ENCODE measurements at places on chromosomes 12 and 14.

DNA sequence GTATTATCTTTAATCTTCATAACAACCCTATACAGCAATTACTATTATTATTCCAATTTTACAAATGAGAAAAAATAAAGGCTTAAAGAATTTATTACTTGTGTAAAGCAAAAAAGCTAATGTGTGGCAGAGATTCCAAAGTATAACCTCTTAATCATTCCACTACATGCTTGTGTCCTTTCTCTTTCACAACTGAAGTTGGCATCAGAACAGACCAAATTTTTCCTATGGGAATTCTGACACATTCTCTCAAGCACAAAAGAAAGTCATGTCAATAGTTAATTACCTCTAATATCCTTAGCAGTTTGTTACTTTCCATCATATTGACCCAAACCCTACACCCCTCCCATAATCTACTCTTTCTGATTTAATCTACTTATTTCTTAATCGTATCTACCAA, 86.7 kb downstream of the BCL2L14 start:
- DNase-seq, result no peak

DNA sequence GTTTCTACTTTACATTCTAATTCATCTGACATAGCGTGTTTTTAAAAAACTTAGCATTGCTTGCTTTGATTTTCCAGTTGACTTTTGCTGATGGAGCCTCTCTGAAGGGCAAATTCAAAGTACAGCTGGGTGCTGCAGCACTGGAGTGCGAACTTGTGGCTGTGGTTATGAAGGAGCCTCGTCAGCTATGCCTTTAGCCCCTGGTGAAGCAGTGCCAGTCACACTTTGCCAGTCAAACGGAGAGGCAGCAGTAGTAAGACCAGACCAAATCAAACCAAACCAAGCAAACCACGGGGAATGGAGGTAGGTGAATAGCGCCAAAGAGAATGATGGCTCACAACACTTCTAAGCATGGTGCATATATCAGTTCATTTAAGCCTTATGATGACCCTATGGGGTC, 15.1 kb upstream of the SLC38A2 start:
- peak; percentile 70 for DNase-seq

DNA sequence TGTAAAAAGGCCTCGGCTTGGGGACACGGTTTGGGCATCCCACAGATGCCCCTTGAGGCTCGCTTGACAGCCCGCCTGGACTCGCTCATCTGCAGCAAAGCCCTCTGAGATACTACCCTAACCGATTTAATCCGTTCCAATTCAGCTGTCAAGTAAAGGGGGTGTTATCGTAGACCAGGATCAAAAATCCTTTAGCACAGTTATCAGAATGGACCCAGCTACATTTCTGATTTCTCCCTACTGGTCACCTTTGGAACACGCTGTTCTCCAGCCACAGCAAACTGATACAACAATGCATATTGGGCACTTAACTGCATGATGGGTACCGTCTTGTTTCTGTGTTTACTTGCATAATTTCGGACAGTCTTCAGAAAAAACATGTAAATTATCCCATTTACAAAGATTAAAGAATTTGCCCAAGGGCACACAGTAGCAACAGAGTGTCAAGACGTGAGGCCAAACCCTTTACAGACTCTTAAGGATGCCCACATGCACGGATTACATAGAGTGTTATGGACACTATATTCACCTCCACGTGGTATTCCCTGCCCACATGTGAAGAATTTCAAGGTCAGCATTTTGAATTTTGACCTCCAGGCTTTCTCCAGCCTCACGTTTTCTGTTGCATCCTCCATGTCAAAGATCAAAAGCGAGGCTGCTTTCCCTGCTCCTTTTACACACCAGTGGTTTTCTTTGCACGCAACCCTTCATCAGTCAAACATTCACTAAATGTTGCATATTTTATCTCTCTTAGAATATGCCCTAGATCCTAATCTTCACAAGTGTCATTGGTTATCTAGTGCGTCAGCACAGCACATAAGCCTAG, 3.2 kb upstream of the DUSP6 start:
- DNase-seq, result no peak

DNA sequence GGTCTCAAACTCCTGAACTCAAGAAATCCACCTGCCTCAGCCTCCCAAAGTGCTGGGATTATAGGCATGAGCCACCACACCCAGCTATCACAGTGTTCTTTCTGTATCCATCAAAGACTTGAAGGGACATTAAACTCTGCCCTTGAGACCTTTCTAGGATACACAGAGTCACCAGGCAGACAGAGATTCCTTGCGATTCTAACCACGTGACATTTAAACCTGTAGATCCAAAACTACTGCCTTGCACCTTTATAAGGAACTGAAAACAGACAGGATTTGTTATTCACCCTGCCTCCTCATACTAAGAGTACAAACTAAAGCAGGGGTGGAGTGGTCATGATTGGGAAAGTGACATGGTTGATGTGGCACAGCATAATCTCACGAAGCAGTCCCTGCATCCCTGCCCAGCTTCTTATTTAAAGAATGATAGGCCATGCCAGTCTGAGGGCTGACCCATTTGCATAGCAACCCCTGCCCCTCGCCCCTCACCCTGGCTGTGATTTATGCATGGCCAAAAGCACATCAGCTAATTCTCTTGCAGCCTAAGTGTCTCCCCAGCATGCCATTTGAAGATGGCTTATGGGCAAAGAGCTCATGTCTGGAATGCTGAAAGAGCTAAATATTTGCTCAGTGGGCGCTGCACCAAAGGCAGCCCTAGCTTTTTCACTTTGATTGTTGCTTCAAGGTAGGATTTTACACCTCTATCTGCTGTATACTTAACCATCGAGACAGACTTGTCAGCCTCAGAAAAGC, 43.2 kb upstream of the MYBPC1 start:
- no peak for DNase-seq

- no peak for DNase-seq
These were observed 68.8 kb downstream of the GALNT16 start for GRCh38 chr14:69328765-69329164.

DNA sequence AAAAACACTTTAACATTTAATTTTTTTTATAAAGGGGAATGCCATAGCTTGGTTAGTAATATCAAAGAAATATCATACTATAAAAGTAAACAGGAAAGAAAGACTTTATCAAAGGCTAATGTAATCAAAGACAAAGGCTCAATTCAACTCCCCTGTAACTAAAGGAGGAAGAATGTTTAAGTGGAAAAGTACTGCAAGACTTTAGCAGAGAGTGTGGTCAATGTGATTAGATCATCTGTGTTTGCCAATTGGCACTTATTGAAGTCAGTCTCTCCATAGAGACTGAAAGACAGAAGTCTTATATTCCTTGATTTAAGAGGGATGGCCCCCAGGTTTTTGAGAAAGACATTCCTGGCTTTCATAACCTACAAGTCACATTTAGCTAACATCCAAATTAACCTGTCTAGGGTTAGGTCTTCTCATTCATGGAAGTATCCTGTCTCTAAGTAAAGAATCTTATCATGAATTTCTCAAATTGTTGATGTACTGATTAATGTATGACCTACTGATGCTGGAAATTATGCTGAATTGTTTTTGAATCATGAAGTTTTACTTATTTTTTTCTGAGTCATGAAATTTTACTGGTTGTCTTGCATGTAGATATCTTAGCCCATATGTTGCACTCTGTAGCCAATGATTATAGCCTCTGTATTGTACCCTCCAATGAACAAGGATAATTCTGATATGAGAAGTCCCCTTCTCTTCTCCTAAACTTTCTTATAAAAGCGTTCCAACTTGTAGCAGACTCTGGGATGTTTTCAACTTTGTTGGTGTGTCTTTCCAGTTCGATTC, 65.4 kb downstream of the ATXN7L3B start:
- DNase-seq, result no peak

- no peak for DNase-seq
These were observed 15.9 kb downstream of the FAM181A start for GRCh38 chr14:93943052-93943451.

GRCh38 chr12:131525795-131526508, 184.9 kb upstream of the SFSWAP start:
- no peak for DNase-seq

GRCh38 chr12:25556153-25556552, 3.1 kb upstream of the LMNTD1 start:
- DNase-seq, result no peak

DNA sequence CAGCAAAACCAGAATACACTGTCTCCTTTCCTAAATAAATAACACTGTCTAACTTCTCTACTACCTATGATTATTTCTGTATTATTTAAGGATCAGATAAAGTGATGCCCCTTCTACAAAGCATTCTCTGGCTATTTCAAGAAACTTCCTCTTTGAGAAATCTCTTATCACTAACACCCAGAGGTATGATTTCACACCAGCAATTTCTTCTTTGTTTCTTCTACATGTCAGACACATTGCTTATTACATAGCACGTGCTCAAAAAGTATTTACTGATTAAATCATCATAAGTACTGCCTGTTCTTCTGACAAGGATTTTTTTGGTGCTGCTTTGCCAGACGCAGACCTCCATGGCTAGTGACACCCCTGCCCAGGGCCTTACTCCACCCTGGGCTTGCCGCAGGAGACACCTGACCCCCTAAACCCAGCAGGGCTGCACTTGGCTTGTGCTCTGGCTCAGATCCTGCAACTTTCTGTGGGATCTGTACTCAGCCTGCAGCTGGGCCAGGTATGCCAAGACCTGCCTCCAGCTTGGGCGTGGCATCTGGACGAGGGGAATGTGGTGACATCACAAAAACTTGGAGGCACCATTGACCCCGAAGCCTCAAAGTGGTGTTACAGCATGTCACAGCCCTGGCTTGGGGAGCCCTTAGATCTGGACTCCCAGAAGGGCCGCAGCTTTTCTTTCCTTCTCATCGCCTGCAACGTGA, 15.4 kb upstream of the HIGD1C start:
- DNase-seq, result no peak

DNA sequence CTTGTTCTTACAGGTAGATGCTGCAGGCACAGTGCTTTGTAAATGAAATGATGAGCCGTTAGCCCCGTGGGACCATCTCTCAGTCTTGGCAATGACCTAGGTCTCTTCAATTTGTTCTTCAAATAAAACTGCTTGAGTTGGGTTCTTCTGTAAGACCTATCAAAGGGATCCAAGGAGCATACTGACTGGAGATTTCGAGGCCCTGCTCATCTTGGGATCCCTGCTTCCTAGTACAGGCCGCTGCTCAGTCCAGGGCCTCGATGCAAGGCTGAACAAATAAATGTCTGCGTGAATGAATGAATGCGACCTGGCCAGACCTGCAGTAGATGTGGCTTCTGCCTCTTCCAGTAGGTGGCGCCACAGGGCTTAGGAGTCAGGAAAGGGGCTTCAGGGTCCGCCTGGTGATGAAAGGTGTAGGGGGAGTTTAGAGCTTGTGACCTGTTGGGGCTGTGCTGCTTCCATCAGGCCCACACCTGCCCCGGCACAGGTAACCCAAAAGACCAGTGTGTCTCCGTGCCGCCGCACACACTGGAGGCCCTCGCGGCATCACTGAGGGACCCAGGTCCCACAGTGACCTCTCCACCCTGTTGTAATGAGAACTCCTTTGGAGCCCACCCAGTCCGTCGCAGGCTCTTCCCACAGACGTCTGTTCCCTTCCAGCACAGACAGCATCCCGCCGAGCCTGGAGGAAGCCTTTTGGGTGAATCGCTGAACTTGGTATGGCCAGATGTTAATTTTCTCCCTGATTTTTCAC, 4.4 kb downstream of the CACNA1C start:
- peak; percentile 53 for DNase-seq

GRCh38 chr14:23294734-23295561, 7.7 kb downstream of the PPP1R3E start:
- peak; percentile 57 for DNase-seq

DNA sequence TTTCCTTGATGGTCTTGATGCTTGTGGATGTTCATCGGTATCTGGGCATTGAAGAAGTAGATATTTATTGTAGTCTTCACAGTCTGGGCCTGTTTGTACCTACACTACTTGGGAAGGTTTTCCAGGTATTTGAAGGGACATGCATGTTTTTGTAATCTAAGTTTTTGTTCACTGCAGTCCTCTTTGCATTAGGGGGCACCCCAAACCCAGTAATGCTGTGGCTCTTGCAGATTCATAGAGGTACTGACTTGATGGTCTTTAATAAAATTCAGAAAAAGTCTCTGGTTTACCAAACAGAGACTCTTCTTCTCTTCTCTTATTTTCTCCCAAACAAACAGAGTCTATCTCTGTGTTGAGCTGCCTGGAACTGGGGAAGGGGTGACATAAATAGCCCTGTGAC, 150.9 kb upstream of the SLC16A7 start:
- DNase-seq, result no peak

GRCh38 chr14:53391156-53391555, 238.0 kb upstream of the DDHD1 start:
- DNase-seq, result no peak

DNA sequence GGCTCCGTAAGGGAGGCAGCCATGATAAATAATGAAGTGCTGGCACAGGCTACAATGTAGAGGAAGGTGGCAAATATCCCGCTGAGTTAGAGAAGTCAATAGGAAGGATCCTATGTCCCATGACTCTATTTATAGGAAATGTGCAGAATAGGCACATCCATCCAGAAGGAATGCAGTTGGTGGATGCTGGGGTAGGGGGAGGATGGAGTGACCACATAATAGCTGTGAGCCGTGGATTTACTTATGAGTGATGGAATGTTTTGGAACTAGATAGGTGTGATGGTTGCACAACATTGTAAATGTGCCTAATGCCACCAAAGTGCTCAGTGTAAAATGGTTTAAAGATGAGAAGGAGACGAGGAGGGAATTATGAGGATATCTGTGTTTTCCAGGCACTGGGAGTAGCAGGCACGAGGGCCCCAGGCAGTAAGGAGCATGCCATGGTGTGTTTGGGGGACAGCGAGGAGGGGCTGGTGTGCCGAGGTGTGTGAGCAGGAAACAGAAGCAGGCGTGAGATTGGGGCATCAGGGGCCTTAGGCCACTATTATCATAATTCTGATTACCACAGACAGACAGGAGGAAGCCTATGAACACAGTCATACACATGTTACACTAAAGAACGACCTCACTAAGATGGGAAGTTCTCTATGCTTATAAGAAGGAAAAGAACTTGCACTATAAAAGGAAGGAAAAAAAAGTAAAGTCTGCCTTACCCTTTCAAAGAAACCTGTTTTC, 837.3 kb upstream of the TMEM132C start:
- DNase-seq, result no peak

GRCh38 chr12:92943482-92944250, 14.6 kb upstream of the EEA1 start:
- DNase-seq, result no peak

- DNase-seq, result no peak
These were observed 115.3 kb upstream of the PRB2 start for GRCh38 chr12:11510671-11511070.

DNA sequence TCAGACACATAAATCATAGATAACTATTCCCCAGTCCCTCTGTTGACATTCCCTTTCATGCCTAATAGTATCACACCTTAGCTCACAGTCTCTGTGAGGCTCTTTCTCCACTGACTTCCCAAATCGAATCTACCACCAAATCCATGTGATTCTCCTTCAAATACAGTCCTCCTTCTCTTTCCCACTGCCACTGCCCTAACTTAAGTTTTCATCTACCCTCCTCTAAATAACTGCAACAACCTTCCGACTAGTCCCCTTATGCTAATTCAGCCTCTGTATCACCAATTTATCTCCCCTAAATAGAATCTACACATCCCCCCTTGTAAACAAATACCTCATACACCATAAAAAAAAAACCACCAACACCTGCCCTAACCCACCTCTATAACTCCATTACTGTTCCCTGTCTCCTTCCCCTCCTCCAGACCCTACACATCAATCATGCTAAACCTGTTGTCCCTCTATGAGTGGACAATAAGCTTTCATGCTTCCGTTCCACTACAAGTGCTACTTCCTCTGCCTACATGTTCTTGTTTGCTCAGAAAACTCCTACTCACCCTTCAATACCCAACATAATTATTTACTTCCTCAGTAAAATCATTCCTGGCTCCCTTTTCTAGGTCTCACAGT, 39.0 kb downstream of the SLC25A21 start:
- DNase-seq, result no peak

Data from activated CD4-positive, alpha-beta T cell treated with anti-CD3 and anti-CD28 coated beads, Interleukin-2, Interleukin-4, amounts not matched to agents 100 ng/mL and 50 ng/mL, durations not matched to agents 16 hours and 8 hours (primary cell).